IPS DF 19.7 (cell line): ENCODE measurements at places on chromosomes 3 and 15.

GRCh38 chr15:100295939-100296565 is 45.7 kb downstream of the ADAMTS17 start:
- no peak for DNase-seq

DNA sequence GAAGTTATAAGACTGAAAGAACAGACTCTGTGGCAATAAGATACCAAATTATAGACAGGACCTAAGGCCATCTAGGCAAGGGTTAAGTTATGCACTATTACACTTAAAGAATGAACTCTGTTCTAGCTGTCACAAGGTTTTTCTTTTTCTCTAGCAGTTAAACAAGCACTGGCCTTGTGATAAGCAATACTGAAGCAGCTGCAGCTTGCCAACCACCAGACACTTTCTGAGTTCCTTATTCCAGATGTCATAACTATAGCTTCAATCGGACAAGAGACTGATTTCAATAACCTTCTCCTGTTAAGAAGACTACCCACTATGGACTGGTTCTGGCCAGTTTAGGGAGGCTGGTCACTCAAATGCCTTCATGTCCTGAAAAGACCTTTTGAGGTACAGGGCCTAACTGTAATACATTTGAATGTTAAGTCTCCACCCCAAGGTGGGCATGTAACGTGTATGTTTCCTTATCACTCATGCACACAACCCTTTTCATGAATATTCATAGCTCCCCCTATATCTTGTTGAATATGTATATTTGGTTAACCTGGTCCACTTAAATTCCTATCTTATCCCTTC is 85.8 kb downstream of the CFAP20DC start:
- DNase-seq = no peak

DNA sequence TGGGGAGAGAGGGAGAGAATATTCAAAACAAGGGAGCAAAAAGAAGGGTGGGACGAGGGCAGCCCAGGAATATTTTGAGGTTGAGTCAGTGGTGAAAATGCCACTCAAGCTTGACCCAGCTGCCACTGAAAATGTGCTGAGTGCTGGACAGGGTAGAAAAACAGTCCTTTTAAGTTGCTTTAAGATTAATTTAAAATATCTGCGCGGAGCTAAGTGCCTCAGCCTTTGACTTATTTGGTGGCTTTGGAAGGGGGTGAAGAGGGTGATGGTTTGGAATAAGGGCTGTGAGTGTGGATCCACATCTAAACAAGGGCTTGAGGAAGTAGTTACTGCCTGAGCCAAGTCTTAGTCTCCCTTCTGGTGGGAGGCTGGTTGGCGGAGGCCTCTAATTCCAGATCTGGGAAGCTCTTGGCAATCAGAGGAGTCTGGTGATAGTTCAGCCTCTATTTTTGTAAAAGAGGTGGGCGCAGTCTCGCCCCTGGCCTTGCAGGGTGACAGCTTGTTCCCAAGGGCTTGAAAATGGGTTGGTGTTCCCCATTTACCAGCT is 280.8 kb upstream of the ROPN1 start:
- DNase-seq = no peak

- DNase-seq = no peak
These were observed 31.6 kb upstream of the STAG1 start for GRCh38 chr3:136783708-136784191.

DNA sequence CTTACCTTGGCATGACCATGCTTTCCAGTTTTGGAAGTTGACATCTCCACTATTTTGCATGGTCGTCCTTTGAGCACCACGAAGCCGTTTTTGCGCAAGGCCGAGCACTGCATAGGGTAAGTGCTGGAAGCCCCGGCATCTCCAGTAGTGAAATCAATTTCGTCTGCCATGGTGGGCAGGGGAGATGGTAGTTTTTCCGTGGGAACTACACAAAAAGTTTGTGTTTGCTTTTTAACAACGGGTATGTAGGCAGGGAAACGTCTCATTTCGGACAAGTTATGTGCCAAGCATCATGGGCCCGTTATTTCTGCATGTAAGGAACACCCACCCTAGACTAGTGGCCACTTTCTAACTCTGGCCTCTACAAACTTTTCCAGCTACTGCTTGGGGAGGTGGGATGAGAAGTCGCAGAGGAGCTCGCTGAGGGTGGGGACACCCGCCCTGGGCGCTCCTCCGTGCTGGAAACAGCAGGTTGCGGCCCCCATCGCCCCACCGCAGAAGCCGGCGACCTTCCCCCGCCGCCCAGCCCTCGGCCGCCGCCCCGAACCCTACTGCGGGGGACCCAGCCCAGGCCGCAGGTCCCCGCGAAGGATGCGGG is 701 bp downstream of the EIF5A2 start:
- no peak for DNase-seq

GRCh38 chr3:69413551-69414207 is 27.8 kb upstream of the FRMD4B start:
- DNase-seq = no peak

DNA sequence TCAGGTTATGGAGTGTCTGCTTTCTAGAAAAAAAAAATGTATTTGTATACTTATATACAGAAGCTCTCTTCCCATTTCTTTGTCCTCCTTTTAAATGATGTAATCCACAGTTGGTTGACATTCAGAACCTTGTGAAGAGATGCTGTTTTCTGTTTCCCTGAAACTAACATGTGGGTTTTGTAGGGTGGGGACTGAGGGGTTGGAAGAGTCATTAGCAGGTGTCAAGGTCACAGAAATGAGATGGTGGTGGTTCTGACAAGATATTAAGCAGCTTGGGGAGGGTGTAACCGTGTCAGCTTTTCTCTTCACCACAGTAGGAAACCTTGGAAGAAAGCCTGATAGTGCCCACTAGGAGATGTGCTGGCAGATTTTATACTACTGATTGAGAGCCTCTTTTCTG is 2.4 kb downstream of the RASA2 start:
- DNase-seq = no peak

DNA sequence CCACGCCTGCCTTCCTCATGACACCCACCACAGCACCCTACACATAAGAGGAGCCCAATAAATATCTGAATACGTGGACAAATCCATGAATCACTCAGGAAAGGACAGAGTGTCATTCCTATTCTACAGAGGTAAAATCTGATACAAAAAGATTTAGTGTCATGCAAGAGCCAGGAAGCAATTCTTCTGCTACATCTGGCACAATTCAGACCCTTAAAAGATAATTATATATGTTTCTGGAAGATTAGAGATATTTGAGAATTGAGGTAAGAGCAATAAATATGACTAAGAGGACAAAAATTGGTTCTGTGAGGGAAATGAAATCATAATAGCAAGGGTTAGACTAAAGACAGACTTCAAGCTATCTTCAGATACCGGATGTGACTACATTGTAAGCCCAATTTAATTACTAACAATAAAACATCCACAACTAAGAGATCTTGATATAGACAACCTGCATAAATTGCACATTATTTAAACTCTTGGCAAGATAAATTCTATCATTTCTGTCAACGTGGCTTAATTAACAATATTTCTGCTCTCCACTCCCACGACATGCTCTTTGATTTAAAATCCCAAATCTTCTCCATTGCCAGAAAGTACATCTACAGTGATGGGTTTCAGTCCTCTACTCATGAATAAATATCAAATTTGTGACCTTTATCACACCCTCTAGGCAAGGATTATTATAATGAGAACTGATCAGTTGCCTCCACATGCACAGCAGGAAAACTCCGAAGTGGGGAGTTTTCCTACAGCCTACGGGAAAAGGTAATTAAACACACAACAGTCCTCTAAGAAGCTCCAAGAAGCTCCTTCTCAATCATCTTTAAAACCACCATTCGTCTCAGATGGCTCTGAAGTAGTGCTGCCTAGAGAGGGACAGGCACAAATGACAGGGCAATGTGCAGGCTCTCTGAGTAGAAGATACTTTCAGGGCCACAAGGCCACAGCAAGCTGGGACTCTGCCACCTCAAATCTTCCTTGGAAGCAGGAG is 32.6 kb downstream of the MB21D2 start:
- no peak for DNase-seq
